NCI-H2081 treated with DMSO at 0.1 percent for 48 hours (cell line): ENCODE measurements at places on chromosomes 6 and 20.

GRCh38 chr6:169989594-169989993 lies 238.2 kb downstream of the ERMARD start:
- no peak for DNase-seq

DNA sequence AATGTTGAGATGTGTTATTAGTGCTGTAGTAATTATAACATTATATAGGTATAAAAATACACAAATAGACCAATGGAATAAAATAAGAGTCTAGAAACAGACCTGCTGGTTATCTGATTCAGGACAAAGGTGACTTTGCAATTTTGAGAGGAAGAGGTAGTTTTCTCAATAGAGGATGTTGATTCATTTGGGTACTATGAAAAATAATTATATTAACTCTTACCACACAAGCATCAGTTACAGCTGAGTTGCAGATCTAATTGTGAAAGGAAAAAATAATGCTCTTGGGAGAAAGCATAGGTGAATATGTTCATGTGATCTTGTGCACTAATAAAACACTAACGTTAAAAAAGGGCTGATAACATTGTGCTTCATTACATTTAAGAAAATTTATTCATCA lies 103.0 kb downstream of the BCKDHB start:
- DNase-seq, result no peak

- no peak for DNase-seq
Observed at GRCh38 chr6:112636650-112637262, 289.6 kb downstream of the RFPL4B start.

- no peak for DNase-seq
Observed at GRCh38 chr6:108566406-108566805, 5.7 kb downstream of the FOXO3 start.

DNA sequence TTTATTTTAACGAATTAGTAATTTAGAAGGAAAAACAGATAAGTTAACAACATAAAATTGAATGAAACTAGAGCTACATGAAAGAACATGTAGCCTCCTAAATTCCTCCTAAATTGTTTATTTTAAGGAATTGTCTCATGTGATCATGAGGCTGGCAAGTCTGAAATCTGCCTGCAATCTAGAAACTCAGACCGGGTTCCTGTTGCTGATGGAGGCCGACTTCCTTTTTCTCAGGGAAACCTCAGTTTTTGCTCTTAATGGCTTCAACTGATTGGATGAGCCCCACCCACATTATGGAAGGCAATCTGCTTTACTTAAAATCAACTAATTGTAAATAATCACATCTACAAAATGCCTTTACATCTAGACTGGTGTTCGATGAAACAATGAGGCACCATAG lies 267.6 kb upstream of the PRND start:
- no peak for DNase-seq

- no peak for DNase-seq
Observed at GRCh38 chr6:63430985-63431519, 111.3 kb upstream of the LGSN start.

DNA sequence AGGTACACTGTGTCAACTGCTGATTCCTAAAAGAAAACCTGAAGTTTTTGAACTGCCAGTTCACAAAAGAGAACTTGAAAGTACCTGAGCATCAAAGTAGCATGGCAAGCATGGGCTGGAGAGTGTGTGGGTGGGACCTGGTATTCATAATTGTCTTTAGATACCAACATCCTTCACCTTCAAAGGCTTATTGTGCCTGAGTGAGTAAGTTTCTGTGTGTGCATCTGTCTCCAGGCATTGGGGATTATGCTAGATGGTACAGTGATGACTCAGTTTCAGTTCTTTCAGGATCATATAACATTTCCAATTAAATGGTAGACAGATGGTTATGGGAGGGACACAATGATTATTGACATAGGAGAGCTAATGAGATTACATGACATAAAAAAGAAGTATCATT lies 238.5 kb downstream of the ZFAND3 start:
- no peak for DNase-seq

DNA sequence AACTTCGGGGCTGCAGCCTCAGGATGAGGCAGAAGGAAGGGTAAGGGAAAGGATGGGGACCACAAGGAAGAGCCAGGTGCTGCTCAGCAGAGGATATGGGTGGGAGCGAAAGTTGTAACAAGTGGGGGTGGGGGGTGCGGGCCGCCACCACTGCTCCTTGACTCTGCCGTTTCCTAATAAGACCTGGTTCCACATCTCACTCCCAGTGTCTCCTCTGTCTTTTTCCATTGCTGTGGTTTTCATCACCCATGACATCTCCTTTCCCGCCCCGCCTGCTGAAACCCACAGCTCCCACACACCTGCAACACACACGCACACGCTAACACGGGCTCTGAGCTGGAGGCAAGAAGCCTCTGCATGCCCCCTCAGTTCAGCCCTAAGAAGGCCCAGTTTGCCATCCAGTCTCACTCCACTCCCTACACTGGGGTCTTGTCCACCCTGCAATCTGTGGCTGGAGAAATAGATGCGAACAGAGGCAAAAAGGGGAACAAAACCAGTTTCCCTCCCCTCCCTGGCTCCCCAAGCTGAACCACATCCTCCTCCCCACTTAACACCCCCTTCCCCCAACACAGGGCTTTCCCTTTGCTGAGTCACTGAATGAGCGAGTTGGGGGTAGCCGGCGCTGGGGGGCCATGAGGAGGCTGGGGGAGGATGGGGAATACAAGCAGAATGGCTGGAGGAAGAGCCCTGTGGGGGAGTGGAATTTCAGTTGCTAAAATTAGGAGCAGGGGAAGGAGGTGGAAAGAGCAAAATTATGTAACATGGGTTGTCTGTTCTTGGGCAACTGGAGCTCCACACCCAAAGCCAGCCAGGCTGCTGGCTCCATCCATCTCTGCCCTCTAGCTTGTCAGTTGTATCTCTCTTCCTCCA lies 11.5 kb downstream of the NFKBIL1 start:
- no peak for DNase-seq

DNA sequence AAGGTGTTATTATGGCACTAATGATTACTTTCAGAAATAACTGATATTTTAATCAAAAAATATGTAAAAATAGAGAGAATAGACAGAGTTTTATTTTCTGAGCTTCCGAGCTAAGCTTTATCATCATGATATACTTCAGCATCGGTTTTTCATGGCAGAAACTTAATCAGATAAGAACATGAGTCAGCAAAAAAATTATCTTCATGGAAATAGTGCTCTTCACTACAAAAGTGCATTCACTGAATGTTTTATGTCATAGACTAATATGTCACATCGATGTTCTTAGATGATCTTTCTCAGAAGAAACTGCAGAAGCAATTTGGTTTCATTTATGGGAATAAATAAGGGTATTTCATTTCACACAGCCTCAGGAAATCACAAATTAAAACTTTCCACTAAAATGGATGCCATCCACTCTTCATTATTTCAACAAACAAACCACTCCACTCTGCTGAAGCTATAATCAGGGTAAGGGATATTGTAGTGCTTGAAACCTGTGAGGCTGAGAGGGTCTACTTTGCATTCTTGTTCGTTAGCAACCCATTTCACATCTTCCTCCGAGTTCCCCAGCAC lies 10.2 kb upstream of the MAP3K7 start:
- DNase-seq, result no peak

DNA sequence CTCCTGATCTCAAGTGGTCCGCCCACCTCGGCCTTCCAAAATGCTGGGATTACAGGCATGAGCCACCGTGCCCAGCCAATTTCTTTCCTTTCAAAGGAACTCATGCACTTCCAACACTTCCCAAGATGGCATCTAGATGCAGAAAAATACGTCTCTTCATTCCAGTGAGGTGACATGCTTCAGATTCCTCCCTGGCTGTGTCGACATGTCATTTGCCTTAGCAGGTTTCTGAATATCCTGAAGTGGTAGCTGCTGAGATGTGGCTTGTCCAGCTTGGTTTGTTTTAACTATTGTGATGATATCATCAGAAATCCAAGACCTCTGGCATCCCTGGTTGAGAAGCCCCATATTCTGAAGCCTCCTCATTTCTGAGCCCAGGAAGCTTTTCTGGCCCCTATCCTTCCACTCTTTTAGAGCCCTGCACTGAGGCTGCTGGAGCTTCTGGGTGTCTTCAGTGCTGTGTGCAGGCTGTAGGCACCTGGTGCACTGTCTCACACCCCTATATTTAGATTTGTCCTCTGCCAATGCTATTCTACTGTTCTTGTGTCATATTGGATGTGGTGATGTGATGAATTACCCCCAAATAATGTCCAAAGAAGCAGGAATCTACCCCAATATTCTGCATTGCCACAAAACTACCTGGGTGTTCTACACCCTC lies 73.3 kb upstream of the E2F3 start:
- no peak for DNase-seq

DNA sequence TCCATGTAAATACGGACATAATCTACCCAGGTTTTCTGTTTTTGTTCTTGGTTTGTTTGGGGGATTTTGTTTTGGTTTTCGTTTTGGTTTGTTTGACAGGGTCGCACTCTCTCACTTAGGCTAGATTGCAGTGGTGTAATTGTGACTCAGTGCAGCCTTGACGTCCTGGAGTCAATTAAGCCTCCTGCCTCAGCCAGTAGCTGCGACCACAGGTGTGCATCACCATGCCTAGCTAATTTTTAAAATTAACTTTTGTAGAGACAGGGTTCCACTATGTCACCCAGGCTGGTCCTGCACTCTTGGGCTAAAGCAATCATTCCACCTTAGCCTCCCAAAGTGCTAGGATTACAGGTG lies 37.8 kb upstream of the EYA4 start:
- DNase-seq, result no peak
